Foreskin keratinocyte (primary cell): ENCODE measurements at places on chromosomes 16 and 17.

DNA sequence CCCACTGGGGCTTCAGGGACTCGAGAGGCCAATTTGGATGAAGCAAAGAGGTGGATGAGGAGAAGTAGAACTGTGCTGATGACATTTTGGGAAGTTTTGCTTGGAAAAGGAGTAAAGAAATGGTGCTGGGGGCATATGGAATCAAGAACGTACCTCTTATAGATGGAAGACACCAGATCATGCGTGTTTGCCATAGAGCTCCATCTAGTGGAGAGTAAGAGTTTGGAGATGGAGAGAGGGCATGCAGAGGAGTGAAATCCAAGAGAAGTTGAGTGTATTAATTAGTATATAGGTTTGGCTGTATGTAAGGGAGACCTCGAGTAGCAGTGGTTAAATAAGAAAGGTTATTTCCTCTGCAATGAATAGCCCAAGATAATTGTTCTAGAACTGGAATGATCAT lies 56.0 kb downstream of the SHISA6 start:
- no peak for DNase-seq

GRCh38 chr17:65807361-65807760 lies 245.9 kb upstream of the AXIN2 start:
- no peak for DNase-seq

DNA sequence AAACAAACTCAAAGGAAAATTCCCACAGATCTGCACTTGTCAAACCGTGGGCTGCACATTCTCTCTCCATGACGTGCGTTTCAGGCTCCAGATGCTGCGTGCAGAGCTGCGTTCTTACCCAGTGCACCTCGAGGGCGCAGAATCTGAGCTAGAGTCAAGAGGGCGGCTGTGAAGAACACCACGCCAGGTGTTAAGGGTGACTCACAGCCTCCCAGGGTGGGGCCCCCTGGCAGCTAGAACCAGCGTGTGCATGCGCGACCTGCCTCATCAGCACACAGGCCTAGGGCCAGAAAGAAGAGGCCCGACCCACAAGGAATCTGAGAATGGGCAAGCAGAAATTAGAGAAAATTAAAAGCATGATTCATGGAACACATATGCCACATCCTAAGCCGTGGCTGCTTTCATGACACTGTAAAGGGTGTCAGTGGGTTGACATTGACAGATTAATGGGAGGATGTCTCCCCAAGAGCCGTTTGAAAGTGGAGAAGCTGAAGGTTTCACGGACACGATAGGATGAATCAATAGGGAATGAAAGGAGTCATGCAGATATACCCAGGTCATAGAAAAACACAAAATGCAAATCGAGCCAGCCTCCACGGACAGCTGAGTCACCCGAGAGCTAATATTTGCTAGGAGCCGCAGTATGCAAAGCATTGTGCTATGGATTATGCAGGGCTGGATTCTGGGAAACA lies 29.0 kb downstream of the MARCHF10 start:
- peak; percentile 99 for DNase-seq

DNA sequence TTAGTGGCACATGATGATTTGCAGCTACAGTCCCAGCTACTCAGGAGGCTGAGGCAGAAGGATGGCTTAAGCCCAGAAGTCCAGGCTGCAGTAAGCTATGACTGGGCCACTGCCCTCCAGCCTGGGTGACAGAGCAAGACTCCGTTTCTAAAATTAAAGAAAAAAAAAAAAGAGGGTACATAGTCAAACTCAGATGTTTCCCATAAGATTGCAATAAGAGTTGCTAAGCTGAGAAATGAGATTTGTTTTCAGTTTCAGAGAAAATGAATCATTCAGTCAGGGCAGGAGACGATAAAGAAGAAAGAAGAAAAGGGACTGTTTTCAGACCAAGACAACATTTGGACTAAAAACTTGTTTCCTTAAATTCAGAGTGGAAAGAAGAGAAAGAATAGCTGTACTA lies 30.2 kb upstream of the PHLPP2 start:
- DNase-seq: no peak

DNA sequence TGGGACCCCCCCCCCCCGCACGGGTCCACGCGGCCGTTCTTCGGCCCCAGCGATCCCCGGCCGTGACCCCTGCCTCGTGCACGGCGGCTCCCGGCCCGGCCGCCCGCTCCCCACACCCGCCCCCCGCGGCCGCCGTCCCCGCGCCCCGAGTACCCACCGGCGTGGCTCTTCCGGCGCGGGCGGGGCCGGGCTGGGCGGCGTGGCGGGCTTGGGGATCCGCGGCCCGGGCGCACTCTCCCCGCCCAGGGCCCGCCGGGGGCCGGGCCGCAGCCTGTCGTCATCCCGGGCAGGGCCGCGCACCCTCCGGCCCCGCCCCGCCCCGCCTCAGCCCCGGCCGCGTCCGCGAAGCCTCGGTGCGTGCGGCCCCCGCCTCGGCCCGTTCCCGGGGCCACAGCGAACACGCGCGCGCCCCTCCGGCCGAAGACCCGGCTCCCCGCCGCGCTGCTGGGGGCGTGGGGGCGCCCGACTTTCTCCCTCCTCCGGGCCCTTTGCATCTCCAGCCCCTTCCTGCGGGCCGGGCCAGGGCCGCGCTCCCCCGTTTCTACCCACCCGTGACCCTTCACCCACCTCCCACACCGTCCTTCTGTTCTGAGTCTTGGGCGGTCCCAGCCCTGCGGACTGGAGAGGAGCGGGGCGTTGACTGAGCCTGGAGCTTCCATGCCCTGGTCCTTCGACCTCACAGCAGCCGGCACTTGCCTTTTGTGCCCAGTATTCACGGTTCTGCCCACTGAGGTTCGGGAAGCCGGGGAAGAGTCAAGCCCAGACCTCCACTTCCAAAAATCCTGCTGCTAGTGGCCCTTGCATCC lies 840 bp downstream of the MYO1C start:
- DNase-seq: no peak

- peak; percentile 95 for DNase-seq
Measured at GRCh38 chr17:75691371-75691791, 24.2 kb downstream of the SAP30BP start.

DNA sequence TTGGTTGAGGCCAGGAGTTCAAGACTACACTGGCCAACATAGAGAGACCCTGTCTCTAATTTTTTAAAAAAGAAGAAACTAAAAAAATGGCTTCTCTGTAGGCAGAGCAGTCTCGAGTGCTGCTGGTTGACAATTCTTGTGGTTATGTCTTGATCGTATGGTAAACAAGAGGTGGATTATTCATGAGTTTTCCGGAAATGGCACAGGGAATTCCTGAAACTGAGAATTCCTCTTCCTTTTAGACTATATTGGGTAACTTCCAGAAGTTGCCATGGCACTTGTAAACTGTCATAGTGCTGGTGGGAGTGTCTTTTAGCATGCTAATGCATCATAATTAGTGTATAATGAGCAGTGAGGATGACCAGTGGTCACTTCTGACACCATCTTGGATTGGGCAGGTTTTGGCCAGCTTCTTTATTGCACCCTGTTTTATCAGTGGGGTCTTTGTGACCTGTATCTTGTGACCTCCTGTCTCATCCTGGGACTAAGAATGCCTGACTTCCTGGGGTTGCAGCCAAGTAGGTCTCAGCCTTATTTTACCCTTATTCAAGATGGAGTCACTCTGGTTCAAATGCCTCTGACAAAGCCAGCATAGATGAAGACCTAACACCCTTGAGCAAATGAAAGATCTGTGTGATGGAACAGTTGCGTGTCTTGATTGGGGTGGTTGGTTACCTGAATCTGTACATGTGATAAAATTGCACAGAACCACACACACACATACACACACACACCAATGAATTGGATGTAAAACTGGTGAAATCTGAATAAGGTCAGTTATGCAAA lies 30.2 kb downstream of the BMERB1 start:
- DNase-seq: no peak

DNA sequence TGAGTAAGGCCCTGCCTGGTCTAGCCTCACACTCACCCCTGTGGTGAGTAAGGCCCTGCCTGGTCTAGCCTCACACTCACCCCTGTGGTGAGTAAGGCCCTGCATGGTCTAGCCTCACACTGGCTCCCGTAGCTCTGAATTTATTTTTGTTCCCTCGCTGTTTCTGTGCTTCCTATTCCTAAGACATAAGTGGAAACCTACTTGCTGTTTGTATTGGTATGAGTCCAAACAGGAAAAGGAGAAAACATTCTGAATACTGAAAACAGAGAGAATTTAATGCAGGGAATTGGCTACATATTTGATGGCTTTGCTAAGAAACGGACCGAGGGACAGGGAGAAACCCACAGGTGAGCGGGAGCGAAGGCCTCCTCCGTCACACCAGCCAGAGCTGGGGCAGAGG lies 267.8 kb downstream of the FOXL1 start:
- no peak for DNase-seq

DNA sequence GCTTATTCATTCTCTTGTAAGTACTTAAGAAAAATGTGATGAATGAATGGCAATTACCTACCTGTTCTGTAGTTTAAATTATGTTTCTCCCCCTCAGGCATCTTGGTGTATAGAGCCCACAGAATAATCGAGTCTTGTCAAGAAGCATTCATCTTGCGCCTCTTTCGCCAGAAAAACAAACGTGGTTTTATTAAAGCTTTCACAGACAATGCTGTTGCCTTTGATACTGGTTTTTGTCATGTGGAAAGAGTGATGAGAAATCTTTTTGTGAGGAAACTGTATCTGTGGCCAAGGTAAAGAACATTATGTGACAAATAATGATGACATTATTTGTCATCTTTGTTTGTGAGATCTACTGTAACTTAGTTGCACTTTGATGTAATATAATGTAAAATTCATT lies 6.5 kb downstream of the ERCC4 start:
- DNase-seq: no peak

DNA sequence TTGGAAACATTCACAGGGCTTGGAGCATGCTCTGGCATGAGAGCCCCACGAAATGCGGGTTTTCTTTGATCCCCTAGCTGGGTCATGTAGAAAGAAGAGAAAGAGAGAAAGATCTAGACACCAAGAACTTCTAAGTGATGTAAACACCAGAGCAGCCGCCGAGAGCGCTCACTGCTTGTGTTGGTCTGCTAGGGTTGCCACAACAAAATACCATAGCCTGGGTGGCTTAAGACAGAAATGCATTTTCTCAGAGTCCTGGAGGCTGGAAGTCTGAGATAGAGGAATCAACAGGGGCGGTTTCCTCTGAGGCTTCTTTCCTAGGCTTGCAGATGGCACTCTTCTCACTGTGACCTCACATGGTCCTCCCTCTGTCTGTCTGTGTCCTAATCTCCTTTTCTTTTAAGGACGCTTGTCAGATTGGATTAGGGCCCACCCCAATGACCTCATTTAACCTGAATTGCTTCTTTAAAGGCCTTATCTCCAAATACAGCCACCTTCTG lies 139.5 kb downstream of the CYLD start:
- DNase-seq: no peak

- DNase-seq: no peak
Measured at GRCh38 chr17:1906662-1907101, 76.9 kb downstream of the RPA1 start.

DNA sequence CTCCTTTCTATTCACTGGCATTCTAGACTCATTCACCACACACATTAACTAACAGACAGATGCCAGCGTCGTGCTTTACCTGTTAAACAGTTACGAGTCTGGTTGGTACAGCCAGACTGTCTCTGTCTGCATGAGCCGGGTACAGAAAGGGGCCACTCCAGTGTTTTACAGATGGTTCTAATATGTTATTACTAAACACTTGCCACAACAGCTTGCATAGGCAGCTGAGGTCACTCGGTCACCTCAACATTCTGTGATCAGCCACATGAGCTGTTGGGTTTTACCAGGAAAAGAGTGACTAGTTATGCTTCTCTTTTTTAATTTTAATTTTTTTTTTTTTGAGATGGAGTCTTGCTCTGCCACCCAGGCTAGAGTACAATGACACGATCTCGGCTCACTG lies 25.2 kb downstream of the CD300A start:
- DNase-seq: no peak

- DNase-seq: no peak
Measured at GRCh38 chr16:49542946-49543630, 169.5 kb downstream of the C16orf78 start.

DNA sequence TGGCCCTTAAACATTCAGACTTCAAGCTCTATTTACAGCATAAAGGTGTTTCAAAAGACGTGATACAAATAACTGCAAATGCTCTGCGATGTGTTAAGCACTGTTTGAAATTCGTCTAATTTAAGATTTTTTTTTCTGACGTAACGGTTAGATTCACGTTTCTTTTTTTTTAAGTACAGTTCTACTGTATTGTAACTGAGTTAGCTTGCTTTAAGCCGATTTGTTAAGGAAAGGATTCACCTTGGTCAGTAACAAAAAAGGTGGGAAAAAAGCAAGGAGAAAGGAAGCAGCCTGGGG lies 681 bp upstream of the MAPT start:
- peak; percentile 7 for DNase-seq

DNA sequence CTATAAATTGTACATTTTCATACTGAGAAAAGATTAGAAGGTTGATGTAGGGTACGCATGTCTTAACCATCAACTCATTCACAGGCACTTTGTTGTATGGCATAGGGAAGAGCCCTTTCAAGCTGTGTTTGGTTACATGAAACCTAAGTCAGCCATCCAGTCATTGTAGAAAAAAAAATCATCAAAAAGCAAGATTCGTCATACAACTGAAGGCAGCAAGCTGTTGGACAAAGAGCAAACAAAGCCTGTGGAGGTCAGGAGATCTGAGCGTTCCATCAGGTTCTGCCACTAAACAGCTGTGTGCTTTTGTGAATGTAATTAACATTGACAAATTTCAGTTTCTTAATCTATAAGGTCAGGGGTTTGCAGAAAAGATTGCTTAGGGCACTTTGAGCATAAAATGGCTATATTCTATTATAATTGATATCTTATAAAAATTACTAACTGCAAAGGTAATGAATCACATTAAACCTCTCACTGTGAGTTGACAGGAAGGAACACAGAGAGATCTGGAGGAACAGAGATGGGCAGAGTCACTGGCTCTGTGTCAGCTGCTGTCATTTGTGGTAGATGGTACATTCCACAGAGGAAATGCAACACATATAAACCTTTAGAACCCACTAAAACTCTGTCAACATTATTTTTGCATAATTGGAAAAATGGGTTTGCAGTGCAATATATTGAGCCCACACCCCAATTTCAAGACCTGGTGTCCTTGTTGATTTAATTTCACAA lies 66.3 kb upstream of the MYOCD start:
- no peak for DNase-seq

- no peak for DNase-seq
Measured at GRCh38 chr16:7746941-7747340, 414.3 kb downstream of the RBFOX1 start.

GRCh38 chr17:7982173-7982572 lies 20.2 kb upstream of the GUCY2D start:
- DNase-seq: no peak

DNA sequence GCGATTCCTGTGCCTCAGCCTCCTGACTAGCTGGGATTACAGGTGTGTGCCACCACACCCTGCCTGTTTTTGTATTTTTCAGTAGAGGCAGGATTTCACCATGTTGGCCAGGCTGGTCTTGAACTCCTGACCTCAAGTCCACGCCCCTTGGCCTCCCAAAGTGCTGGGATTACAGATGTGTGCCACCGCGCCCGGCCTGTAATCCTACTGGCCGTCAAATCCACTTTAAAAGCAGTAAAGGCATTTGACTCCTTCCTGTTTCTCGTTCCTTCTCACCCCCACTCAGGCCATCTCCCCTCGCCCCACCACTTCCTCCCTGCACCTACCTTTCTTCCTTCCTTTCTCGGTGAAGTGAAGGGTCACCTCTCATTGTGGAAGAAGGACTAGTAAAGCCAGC lies 69.4 kb upstream of the CREBBP start:
- no peak for DNase-seq
